ENCODE measurements at places on chromosomes 6 and 20.

- no peak for DNase-seq
Observed at GRCh38 chr6:36700071-36700812, 2.6 kb downstream of the RAB44 start.

GRCh38 chr6:156901309-156902019 lies 124.3 kb downstream of the ARID1B start:
- DNase-seq, result no peak

DNA sequence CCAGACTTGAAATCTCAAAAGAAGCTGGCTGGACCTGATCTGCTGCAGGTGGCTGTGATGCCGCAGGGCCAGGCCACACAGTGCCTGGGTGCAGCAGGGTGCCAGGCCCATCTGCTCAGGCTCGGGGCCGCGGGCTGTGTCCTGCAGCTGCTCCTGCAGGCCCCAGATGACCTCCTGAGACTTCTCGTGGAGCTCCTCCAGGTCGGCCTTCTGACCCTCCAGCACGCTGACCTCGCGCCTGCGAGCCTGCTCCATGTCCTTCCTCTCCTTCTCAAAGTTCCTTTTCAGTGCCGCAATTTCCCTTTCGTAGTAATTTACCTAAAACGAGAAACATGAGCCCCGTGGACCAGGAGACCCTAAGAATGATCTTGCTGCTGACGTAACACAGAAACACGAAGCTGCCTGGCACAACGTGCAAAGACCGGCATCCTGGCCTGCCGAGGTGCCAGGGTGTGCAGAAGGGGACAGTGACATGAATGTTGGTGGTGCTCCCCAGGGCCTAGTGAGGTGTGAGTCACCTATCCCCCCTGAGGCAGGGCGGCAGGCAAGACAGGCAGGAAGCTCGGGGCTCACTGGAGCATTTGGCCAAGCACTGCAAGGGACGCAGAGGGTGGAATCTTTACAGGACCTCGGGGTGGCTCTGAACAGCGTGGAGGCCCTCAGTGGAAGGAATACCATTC lies 71.6 kb downstream of the GINS1 start:
- DNase-seq, result no peak

DNA sequence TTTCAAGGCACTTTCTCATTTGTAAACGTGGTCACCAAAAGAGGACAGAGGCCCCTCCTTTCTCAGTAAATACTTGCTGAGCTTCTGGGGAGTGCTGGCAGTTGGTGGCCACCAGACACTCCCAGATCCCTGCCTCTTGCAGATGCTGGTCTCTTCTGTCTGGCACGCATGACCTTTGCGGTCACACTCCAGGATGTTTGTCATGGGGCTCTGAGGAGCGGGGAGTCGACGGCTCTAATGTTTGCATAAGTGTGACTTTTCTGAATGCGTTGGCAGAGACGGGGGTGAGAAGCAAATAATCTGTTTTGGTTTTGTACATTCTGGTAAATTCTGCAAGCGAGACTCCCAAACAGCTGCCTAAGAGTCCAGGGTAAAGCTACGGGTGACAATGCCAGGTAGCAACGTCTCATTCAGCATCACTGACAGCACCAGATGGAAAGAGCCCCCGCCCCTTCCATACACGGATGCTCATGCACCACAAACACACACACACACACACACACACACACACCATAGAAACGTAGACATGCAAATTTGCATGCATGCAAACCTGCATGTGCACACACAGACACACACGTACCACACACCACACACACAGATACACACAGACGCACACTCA lies 101.1 kb downstream of the YTHDF1 start:
- DNase-seq, result no peak

GRCh38 chr6:473768-474452 lies 82.4 kb downstream of the IRF4 start:
- no peak for DNase-seq

GRCh38 chr6:134324766-134325165 lies 6.9 kb upstream of the SGK1 start:
- DNase-seq, result no peak

All from CD4-positive, alpha-beta T cell treated with Interleukin-15 for 4 hours (primary cell).